Activated T-cell treated with anti-CD3 and anti-CD28 coated beads for 24 hours (primary cell): ENCODE measurements at places on chromosomes 2 and 18.

DNA sequence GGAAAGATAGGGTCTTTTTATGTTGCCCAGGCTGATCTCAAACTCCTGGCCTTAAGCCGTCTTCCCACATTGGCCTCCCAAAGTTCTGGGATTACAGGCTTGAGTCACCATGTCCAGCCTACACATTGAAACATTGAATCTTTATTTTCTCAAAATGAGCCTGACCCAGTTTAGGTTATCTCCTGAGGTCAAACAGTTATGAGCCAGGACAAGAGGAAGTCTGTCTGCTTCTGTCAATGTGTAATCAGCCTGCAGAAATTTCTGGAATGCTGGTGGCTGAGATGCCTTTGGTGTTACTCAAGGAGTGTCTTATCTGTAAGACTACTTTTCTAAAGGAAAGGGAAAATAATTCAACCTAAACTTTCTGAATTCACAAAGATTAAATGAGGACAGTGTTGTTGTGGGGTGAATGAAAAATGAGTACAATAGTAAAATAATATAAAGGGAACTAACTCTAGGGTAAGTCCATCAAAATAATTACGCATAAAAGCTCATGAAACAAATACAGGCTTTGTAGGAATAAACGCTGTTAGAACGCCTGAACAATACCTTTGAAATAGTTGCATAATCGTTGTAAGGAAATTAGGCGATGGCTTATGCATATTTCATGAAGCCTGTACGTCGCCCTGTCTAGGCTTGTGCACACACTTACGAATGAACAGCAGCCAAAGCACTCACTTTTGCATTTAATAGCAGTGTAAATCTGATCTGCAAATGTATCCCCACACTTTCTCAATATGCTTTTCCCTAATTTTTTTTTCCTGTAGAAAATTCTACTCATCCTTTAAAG is 260.8 kb downstream of the RDH14 start:
- DNase-seq = no peak

DNA sequence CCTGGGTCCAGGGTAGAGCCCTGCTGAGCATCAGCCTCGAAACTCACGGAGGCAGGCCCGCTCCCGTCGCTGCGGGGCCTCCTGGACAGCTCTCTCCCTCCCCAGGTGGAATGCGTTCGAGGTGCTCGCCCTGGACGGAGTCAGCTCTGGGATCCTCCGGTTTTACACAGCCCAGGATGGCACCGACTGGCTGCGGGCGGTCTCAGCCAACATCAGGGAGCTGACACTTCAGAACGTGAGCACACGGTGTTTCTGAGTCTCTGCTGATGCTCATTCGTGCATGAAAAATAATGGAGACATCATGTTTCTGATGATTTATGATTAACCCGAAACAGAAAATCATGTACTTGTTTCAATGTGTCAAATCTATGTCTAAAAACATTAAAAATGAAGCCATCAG is 175.5 kb upstream of the TPO start:
- no peak for DNase-seq

DNA sequence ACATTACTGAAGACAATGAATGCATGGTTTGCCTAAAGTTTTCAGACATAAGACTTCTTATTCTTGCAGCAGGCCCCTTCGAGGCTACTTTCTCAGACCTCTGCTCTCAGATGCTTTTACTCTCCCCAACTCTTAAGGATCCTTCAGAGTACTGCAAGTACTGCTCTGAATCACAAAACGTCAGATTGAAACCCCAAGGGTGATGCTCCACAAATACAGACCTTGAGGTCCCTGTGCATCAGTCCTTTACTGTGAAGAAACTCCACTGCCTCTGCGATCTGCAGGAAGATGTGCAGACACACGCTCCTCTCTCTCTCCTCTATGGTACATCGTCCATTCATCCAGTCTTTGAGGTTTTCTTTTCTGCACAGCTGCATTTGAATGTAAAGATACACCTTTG is 52.8 kb downstream of the EIF2AK3 start:
- DNase-seq = no peak

GRCh38 chr2:236001854-236002253 is 166.3 kb downstream of the GBX2 start:
- DNase-seq = no peak

DNA sequence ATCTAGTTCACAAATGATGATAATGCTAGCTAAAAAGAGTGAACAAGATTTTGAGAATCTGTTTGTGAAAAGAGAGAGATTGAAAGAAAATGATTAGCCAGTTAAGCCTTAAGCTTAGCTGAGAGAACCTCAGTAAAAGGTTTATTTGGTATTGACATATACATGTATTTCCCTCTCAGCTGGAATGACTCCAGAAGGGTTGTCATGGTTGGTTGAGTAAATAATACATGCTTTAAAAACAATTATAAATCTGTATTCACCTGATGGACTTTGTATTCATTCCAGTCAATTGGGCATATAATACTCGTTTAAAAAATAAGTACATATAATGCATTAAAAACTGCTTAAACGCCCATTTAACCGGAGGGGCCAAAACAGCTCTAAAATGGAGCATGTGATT is 181.4 kb downstream of the GRB14 start:
- no peak for DNase-seq

GRCh38 chr18:74551452-74551851 is 17.2 kb downstream of the CNDP1 start:
- DNase-seq = no peak
